Dermis lymphatic vessel endothelial cell (primary cell): ENCODE measurements at places on chromosomes 4 and X. TPM values are rescaled to one million over a fixed set of nuclear protein-coding genes. Genes with fewer than 3 reads are reported as not detected.

Gene SLC2A9
- 1.2 and 1.4 TPM in 2 replicates for total RNA-seq

Gene NSG1
- total RNA-seq: under 0.01 and 0.09 TPM in 2 replicates

Gene FGFR3
- total RNA-seq: 1.3 TPM in 2 replicates

Gene DGKK
- total RNA-seq: not detected in 2 replicates

Gene DACH2
- not detected in 2 replicates for total RNA-seq

Gene ABRAXAS1
- total RNA-seq: 22.5 and 27.8 TPM in 2 replicates
